ENCODE measurements at places on chromosomes 7 and 10.

DNA sequence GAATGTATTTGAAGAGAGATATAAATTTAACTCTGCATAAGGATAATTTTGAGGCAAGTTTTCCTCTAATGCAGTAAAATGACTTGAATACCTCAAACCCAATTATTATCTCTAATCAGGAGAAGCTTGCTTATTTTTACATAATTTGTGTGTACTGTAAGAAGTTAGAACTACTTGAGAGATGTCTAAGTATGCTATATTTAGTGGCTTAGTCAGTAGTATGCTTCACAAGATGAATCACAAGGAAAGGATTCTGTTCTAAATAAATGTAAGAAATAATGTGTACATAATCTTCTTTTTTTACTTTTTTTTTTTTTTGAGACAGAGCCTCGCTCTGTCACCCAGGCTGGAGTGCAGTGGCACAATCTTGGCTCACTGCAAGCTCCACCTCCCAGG is 13.7 kb downstream of the PHTF2 start:
- DNase-seq: no peak

GRCh38 chr10:89741126-89741762 is 39.9 kb downstream of the KIF20B start:
- no peak for DNase-seq

DNA sequence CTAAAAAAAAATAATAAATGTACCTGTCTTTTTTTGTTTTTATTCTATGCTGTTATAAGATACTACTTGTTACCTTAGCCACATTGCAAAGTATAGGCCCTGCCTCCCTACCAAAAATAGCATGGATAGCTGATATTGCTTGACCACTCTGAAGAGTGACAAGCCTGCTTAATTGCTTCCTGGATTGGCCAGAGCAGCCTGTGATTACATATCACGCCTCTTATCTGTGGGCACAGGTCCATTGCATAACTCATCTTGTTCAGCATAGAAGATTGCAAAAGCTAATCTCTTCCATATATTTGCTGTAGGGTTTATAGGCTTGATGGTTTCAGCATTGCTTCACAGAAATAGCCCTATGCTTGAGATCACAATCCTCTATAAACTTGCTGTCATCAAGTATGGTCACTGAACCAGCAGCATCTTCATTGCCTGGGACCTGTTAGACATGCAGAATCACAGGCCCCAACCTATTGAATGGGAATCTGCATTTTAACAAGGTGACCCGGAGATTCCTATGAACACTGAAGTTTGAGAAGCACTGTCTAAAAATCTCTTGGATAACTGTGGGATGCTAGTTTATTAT is 280.8 kb upstream of the CDC14C start:
- DNase-seq: no peak

DNA sequence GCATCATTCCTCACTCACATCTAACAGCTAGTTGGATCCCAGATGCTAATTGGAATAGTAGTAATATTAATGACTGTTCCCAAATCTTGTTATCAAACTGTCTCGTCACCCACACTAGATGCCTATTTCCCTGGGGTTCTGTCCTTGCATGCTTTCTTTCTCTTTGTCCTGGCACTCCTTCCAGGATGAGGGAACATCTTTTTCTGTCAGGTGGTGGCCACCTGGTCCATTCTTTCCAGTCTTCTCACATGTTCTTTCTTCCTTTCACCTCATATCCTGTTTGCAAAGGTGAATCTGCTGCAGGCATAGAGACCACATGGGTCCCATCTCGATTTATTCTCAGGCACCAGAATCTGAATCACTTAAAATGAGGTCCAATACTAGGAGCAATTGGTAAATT is 126.0 kb downstream of the CHN2 start:
- DNase-seq: no peak

- peak; percentile 69 for DNase-seq
Measured at GRCh38 chr10:110600487-110601101, 33.1 kb downstream of the SMC3 start.

DNA sequence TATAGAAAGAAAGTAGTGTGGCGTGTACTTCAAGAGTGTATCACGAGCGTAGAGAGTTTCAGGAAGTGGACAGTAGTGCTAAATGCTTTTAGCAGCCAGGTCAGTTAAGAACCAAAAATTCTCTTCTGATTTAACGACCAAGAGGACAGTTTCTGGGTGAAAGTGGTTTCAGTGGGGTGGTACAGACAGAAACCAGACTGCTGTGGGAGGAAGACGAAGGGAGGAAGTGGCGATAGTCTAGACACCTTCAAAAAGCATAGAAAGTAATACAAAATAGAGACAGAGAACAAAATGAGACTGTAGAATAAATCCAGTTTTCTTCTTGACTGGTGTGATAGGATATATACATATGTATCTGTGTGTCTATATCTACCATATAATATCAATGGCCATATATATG is 93.5 kb downstream of the MBL2 start:
- no peak for DNase-seq

GRCh38 chr7:1053002-1053411 is 8.7 kb downstream of the GPR146 start:
- no peak for DNase-seq

- no peak for DNase-seq
Measured at GRCh38 chr10:87862679-87863052, 667 bp downstream of the KLLN start.

- no peak for DNase-seq
Measured at GRCh38 chr7:92843034-92843760, 6.8 kb upstream of the CDK6 start.

GRCh38 chr10:26112532-26112931 is 104.0 kb upstream of the GAD2 start:
- no peak for DNase-seq

DNA sequence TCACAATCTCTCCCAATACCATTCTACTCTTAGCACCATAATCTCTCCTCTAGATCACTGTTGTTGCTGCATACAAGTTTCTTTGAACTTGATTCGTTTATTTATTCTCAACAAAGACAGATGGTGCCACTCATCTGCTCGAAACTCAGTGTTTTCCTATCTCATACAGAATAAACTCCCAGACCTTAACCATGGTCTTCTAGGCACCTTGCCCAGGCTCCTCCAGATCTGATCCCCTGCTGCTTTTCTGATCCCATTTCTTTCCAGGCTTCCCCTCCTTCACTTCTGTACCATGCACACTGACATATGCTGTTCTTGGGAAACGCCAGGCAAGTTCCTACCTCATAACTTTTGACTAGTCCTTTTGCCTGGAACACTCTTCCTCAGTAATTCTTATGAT is 645.7 kb downstream of the DNAJB9 start:
- no peak for DNase-seq

DNA sequence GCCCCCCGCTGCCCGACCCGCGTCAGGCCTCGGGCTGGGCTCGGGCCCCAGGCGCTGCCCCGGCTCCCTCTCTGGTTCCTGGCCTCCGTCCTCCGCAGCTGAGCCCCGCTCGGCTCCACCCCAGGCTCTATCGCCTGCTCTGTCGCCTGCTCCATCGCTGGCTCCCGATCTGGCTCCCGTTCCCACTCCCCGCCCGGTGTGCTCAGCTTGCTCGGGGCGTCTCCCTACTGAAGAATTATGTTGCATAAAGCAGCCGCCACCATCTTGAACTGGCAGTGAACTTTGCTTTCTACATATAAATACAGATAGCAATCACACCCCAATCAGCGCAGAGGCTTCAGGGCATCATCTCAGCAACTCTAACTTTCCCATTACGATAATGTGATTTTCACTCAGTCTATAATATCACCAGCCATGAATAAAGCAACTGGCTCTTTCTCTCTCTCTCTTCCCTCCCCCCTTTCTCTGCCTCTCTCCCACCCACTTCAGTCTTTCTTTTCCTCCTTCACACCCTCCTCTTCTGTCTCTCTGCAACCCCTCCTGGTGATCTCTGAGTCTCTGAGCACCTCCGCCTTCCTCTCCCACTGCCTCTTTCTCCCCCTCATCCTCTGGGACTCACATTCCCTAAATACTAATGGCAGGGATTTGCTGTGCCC is 43.3 kb upstream of the BTRC start:
- DNase-seq: no peak

GRCh38 chr7:37986908-37987330 is 66.5 kb downstream of the EPDR1 start:
- DNase-seq: no peak

GRCh38 chr10:109959259-109960145 is 36.2 kb upstream of the XPNPEP1 start:
- no peak for DNase-seq

DNA sequence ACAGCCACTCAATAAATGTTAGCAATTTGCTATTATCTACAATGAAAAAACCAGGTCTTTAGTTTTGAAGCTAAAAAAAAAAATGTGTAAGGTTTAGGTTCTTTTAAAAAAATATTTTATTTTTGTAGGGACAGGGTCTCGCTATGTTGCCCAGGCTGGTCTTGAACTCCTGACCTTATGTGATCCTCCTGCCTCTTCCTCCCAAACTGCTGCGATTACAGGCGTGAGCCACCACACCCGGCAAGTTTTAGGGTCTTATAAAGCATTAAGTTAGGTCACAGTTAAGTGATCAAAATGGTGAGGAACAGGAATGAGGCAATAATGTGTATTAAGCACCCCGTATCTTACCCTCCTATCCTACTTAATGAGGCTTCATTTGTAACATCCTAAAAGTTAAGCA is 774 bp downstream of the SEM1 start:
- DNase-seq: no peak

- DNase-seq: no peak
Measured at GRCh38 chr7:99191869-99192596, 15.9 kb downstream of the KPNA7 start.

DNA sequence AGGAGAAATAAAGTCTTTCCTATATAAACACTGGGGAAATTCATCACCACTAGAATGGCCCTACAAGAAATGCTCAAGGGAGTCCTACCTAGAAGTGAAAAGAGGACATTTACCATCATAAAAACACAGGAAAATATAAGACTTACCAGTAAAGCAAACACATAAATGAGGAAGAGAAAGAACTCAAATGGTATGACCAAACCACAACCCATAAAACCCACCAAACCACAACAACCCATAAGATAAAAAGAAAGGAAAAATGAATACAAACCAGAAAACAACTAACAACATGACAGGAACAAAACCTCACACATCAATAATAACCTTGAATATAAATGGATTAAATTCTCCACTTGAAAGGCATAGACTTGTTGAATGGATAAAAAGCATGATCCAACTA is 71.9 kb upstream of the DIP2C start:
- no peak for DNase-seq

DNA sequence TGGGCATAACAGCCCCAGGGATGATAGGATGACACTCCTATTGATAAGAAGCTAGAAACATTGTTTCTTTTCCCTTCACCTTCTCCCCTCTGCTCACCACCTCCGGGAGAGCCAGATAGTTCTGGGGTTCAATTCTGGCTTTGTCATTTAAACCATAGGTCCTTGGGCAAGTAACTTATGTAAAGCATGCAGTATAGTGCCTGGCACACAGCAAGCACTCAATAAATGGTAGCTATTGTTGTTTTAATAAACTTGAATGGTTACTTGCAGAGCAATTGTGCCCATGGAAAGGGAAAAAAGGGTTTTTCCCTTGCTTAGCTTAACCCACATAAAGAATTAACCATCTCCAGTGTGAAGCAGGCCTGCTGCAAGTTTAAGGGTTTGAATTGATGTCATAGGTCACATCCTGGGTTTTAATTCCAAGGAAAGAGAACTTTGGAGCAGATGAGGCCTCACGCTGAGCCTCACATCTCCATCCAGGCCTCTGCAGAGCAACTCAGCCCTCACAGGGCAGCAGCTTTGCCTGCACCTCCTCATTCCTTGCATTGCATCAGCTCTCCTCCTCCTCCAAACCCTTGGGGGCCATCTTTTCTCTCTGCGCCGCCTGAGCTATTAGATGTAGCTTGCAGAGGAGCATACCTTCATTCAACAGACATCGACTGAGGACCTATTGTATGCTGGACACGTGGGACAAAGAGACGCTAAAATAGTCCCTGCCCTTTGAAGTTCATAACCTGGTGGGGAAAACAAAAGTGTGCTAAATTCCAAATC is 22.9 kb downstream of the ZNF775 start:
- no peak for DNase-seq

- DNase-seq: no peak
Measured at GRCh38 chr10:47306387-47307210, 6.6 kb downstream of the GDF10 start.

DNA sequence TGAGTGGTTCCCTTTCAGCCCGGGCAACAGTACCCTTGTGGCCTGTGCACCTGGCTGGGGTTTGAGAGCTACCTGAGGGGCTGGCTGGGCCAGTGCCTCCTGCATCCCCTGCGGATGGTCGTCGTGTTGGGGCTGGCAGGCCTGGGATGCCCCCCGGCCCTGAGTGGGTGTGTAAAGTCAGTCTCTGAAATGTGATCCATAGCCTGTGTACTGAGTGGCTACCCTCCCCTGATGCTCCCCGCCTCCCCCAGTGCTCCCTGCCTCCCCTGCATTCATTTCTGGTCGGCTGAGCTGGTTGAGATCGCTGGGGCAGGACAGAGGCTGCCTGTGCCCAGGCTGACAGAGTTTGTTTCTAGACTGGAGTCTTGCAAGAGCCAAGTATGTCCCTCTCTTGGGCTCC is 9.3 kb downstream of the ZNF316 start:
- DNase-seq: no peak

DNA sequence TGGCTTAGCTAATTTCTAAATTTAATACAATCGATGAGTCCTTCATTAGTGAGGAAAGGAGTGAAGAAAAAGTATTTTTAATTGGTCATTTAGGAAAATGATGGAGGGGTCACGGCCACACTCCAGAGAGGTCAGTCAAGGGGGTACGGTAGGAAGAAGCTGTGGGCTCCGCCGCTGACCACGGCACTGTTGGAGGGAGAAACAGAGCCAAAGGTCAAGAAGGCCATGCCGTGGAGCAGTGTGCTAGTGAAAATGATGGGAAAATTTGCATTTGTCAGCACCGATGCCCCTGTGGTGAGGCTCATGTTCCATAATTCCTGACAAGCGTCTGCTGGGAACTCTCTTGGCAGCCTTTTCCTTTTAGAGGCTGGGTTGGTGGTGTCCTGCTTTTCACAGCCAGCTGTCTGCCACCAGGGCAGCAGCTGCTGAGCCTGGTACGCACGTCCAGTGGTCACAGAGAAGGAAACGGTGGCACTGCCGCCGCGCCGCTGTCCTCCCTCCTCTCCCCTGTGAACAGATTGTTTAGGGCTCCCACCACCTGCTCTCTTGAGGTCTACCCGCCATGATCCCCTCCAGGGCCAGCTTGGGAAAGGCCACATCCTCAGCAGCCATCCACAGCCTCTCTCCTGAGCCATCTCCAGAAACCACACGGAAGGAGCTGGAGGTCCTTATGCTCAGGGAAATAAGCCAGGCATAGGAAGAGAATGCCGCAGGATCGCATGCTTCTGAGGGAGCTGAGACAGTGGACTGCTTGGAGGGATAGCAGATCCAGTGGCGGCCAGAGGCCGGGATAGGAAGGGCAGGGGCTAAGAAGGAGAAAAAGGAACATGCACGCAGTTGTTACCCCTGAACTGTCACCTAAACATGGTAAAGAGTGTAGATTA is 263.7 kb upstream of the PPP2R2D start:
- DNase-seq: no peak

DNA sequence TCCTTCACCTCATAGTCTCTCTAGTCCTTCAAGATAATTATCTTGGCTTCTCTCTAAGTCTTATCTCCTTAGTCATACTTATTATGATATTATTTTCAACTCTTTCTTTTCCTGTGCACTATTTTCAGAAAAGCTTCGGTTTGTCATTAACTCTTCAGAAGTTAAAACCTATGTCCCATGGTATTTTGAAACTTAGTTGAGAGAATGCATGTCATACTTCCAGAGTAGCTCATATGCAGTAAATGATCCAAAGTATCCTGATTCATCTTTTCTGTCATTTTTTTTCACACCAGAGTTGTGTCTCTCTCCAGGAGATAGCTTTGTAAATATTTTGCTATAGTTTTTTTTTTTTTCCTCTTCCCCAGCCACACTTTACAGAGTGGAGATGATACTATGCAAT is 1008.6 kb downstream of the NRG3 start:
- no peak for DNase-seq
